ENCODE measurements at places on chromosomes 3 and 15.
A peak's percentile ranks its signal among the peaks of the same experiment; 100 is the strongest.

DNA sequence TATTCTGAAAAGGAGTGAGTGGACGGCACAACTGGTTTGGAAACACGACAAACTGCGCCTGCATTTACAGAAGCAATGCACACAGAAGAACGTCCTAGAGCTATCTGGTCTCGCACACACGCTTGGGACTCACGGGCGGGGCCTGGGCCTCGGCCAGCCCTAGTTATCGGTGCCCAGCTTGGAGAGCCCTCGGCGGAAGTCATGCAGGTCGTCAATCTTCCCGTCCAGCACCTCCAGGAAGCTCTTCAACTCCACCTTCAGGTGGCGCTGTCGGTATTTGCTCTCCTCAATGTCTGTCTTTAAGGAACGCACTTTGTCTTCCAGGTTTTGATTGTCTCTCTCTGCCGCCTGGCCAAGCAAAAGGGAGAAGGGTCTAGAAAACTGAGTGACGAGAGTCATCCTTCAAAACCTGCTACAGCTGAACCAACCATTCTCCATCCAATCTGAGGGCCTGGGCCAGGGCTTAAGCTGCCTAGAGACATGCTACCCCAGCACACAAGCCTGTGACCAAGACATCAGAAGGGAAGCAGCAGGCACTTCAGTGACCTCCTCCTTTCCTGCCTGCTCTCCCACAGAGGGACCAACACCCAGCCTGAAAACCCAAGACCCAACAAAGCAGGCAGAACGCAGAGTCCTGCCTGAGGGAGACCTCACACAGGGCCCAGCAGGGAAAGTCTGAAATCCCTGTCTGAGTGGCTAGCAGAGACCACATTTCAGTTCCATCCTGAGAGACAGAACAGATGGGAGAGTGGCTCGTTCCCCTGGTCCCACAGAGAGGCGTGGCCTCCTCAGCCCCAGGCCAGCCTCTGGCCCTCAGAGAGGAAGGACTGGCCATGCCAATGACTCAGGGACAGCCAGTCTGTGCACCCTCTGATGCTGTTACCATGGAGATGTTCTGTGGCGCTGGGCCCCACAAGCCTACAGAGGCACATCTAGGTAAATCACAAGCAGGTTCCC, 40.4 kb downstream of the WHAMM start:
- peak; percentile 69 for DNase-seq

DNA sequence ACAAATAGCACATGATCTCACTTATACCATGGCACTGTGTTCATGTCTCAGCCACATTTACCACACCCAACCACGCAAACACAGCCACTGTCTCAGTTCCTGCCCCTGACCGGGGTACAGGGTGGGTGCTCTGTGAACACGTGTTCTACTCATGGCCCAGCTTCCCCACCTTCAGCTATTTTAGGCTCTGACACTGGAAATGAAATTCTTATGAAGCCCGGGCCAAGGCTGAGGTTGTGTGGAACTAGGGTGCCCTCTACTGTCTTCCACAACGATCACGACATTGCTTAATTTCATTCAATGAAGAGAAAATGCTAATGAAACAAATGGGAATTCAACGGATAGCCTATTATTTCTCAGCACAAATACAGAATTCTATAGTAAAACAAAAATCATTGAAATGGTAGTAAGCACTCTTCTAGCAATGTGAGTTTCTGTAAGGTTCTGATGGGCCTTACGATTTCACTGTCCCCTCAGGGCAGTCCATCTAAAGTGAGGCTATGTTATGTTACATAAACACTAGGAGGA, 2.1 kb upstream of the GABRA5 start:
- DNase-seq: peak; percentile 44

DNA sequence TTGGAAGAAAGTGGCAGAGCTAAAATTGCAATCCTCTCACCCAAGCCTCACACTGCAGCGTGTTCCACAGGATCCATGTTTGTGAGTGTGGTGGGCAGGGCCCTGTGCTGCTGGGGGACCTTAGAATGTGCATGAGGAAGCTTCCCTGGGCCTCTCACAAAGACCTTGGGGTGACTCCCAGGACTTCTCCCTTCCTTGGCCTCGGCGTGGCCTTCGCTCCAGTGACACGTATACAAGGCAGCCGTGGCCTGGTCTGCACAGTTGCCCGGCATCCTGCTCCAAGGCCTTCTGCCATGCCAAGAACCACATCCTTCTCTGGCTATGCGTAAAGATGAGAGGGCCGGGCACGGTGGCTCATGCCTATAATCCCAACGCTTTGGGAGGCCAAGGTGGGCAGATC, 196.4 kb downstream of the UACA start:
- DNase-seq: no peak

DNA sequence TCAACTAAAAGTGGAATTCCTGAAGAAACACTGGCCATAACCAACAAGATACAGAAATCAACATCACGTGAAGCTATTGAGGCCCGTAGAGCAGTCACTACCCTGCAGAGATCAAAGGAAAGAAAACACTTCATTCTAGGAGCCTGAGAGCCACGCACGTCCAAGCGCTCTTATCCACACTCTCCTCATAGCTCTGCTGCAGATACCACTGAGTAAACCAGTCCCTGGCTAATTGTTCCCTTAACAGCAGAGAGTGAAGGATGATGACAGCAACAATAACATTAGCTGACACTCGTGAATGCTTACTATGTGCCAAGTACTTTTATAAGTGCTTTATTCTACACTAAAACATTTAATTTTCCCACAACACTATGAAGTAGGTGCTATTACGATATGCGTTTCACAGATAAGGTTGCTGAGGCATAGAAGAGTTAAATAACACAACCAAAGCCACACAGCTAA, 271.0 kb upstream of the GADL1 start:
- no peak for DNase-seq

DNA sequence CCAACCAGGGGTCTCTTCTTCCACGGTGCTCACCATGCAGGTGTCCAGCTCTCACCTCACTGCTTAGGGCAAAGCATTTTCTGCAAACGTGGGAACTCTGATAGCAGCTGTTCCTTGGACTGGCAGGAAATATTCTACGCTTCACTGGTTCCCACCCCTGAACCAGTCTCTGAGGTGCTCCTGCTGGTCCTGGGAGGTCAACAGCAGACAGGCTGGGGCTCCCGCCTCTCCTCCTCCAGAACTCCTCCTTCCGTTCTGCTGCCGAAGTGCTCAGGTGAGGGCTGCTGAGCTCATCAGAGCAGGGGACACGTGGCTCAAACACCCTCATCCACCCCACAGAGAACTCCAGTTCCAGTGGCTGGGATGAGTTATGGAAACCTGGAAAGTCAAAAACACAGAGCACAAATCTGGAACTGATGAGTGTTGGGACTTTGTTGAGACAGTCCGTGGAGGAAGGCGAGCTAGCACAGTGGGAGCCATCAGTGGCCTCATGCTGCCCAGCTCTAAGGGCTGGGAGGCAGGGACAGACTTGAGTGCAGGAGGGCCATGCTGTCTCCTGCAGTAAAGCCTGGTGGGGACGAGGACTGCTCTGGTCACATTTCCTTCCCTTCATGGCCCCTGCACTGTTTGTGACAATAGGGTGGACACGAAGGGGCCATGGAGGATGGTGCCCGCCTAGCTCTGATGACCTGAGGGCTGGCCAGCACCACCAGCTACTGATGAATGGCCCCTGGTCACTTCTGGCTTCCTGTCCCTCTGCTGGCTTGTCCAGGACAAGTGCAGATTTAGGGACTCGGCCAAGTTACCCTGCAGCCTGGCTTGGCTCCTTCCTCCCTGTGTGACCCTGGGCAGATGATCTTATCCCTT, 137.8 kb downstream of the KLF13 start:
- DNase-seq: no peak

DNA sequence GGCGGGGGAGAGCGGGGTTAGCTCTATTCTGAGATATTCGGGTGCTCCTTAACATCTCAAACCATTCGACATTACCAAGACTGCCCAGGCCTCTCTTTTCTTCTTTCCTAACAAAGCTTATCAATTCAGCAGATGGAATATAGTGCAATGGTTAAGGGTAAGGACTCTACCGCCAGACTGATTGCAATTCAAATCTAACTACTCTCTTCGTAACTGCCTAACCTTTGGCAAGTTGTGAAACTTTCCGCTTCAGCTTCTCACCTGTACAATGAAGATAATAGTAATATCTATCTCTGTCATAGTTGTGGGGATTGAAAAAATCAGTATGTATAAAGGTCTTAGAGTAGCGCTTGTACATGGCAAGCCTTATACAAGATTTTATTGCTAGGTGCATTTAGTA, 972 bp downstream of the UBA5 start:
- DNase-seq: no peak

GRCh38 chr3:52887166-52887565, 10.2 kb downstream of the STIMATE start:
- DNase-seq: no peak

DNA sequence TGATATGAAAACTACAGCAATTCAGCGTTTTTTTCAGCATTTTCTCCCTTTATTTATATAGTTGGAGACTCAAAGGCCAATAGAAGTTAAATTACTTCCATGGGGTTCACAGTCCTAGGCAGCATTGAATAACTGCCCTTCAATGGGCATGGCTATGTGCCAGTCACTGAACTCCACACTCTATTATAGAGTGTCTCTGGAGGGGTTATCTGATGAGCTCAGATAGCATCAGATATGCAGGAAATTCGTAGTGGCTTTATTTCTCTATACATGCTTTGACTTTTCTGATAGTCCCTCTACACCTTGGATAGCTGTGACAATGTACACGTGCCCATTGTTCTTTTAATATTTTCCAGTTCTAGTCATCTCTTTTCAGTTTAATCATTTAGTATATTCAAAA, 396.9 kb upstream of the CBLB start:
- no peak for DNase-seq

- no peak for DNase-seq
Observed at GRCh38 chr3:112514527-112515128, 15.4 kb upstream of the BTLA start.

- DNase-seq: no peak
Observed at GRCh38 chr3:19190602-19191001, 42.3 kb downstream of the KCNH8 start.

DNA sequence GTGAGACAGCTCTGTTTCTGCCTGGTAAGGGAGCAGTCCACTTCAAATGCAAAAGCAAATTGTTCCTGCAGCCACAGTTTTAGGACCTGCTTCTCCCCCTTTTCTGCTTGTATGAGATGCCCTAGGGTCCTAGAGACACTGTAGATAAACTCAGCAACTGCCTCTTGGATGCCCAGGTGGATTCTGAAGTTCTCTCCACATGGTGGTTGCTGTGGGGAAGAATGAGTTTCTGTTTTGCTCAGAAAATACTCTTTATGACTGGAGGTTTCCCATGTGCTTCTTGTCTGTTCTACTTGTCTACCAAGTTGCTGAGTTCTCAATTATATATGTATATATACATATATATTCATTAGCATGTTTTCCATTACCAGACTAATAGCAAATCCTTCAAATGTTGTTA, 5.6 kb upstream of the ZNF80 start:
- no peak for DNase-seq

- DNase-seq: no peak
Observed at GRCh38 chr15:58490888-58491473, 59.2 kb downstream of the LIPC start.

- DNase-seq: no peak
Observed at GRCh38 chr3:159824333-159824732, 164.3 kb upstream of the IL12A start.

DNA sequence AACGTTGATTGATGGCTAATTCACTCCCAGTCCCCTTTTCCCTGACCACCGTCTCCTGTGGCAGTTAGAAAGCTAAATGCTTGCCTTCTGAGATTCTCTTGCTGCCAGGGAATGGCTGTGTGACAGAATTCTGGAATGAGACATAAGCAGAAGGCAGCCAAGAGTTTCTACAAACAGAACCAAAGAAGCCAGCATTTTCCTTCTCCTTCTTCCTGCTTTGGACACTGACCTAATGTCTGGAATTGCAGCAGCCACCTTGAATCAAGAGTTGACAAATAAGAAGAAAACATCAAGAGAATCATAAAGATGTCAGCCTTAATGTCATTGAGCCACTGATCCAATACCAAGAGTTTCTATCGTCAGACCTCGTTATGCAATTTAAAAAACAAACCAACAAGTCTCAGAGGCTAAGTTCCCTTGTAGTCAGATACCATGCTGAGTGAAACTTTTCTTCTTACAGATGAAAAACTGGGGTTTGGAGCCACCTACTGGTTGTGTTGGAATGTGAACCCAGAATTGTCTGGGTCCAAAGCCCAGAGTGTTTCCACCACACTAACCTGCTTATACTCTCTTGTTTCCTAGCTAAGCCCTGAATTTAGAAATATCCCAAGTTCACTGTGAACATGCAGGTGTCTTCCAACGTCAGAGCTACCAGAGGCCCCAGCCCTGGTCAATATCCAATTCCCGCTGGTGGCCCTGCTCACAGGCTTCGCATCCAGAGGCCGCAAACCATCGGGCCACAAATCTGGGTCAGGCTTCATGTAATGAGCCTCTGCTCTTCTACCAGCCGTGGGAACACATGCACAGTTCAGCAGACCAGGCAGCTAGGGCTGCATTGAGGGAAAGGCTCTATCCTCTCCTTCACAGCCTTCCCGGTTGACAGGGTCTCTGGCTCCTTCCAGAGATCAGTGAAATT, 42.5 kb downstream of the MCF2L2 start:
- peak; percentile 59 for DNase-seq

GRCh38 chr15:68372291-68372811, 59.6 kb downstream of the ITGA11 start:
- peak; percentile 20 for DNase-seq

- DNase-seq: no peak
Observed at GRCh38 chr3:170865209-170866094, 4.5 kb downstream of the RPL22L1 start.

DNA sequence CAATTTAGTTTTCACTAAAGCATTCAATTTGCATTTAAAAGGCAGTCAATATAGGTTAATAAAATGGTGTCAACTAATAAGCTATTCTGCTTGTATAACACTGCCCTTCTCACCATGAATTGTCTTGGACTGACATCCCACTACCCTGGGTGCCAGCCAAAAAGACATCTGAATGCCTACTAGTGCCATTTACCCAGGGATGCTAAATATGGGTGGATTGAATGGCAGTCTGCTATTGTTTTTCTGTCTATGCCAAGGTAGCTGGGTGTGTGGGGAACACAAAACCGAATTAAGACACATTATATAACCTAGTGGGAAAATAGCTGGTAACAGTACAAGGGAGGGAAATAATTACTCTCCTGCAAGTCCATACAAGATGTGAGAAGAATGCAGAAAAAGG, 240.0 kb upstream of the CFAP20DC start:
- DNase-seq: no peak

DNA sequence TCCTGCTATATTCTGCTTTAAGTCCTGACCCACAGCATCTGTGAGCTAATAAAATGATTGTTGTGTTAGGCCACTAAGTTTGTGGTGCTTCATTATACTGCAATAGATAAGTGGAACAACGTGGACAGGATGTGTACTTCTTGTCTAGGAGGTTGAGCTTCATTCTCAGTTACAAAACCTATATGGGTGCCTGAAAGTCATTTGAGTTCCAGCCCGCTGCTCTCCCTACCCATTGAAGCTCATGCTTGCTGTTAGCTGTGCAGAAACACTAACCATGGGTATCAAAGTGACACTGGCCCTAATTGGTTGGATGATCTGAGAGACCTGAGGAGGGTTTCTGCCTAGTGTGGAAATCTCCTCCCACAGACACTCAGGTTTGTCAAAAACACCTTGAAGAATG, 357.2 kb downstream of the PDCD6IP start:
- DNase-seq: no peak

Measured in neural crest cell (in vitro differentiated cells).